Caco-2 (cell line): ENCODE measurements at places on chromosomes 3 and 15. TPM values are rescaled to one million over a fixed set of nuclear protein-coding genes. Genes with fewer than 3 reads are reported as not detected.

- H3K27ac ChIP-seq: no peak overlapping the region
- no peak overlapping the region for H3K4me3 ChIP-seq
- no peaks in the 10 kb centered on the region for H3K4me1 ChIP-seq
- no peak for DNase-seq
- no peaks in the 10 kb centered on the region for H3K36me3 ChIP-seq
These were observed 36.2 kb downstream of the FEM1B start for GRCh38 chr15:68313501-68314410.

GRCh38 chr15:51735228-51736010 is 2.0 kb downstream of the LYSMD2 start:
- no peak overlapping the region for H3K4me3 ChIP-seq
- H3K36me3 ChIP-seq: no peaks in the 10 kb centered on the region
- H3K4me1 ChIP-seq: no peaks in the 10 kb centered on the region
- DNase-seq: no peak
- no peaks in the 10 kb centered on the region for H3K27me3 ChIP-seq

- no peak for DNase-seq
- H3K4me3 ChIP-seq: no peak overlapping the region
- H3K36me3 ChIP-seq: no peaks in the 10 kb centered on the region
- H3K4me1 ChIP-seq: no peaks in the 10 kb centered on the region
- no peak overlapping the region for H3K27ac ChIP-seq
- H3K27me3 ChIP-seq: no peaks in the 10 kb centered on the region; the same call in 1 of the 2 replicates
These were observed 313.1 kb downstream of the WDR72 start for GRCh38 chr15:53446376-53446775.

GRCh38 chr3:69675786-69676530 is 63.3 kb upstream of the MITF start:
- no peaks in the 10 kb centered on the region for H3K4me1 ChIP-seq
- no peak overlapping the region for H3K27ac ChIP-seq
- no peak for DNase-seq
- no peaks in the 10 kb centered on the region; the same call in 1 of the 2 replicates for H3K27me3 ChIP-seq
- H3K4me3 ChIP-seq: no peak overlapping the region

Gene ANKRD34C
- not detected in 2 replicates for total RNA-seq

DNA sequence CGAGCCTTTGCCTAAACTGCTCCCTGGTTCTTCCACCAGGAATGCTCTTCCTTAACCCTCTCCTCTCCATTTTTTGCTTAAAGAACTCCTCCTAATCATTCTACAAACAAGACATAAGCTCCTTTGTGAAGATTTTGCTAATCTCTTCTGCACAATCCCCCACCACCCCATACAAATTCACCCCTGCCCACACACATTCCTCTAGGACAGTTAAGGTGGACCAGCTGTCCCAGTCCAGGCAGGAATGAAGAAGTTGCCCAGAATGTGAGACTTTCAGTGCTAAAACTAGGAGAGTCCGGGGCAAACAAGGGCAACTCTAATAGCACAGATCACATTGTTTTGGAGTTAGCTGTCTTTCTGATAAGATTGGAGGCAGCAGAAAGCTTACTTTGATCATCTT is 13.9 kb upstream of the FAM174B start:
- peak; percentile 76 for DNase-seq
- peak overlapping the region; percentile 72 for H3K27ac ChIP-seq
- no peak overlapping the region for H3K4me3 ChIP-seq
- no peaks in the 10 kb centered on the region for H3K36me3 ChIP-seq
- peaks cover 78% of the 10 kb centered on the region for H3K4me1 ChIP-seq

DNA sequence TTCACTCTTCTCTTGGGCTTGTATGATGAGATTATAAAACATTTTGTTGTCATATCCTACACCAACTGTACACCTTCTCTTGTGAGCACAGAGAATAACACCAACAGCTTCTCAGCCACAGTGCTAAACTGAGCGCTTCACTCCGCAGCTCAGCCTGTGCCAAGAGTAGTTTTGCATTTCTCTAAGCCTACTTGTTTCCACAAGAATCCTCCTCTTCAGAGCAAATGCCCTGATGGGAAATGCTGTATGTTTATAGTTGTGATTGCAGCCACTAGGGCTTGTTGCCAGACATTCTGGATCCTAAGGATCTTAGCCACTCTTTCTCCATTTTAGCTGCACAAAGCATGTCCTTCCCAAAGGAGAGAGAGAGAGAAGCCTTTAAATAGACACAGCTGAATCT is 138.8 kb upstream of the PLXND1 start:
- H3K4me3 ChIP-seq: no peak overlapping the region
- no peak overlapping the region for H3K27ac ChIP-seq
- no peaks in the 10 kb centered on the region for H3K27me3 ChIP-seq
- peaks cover 3% of the 10 kb centered on the region; the same call in 1 of the 2 replicates for H3K4me1 ChIP-seq

GRCh38 chr3:72092778-72093177 is 307.8 kb upstream of the PROK2 start:
- H3K4me1 ChIP-seq: no peaks in the 10 kb centered on the region
- no peak overlapping the region for H3K4me3 ChIP-seq
- no peak for DNase-seq
- H3K27me3 ChIP-seq: no peaks in the 10 kb centered on the region
- no peak overlapping the region for H3K27ac ChIP-seq

Gene NEK10
- total RNA-seq: 0.30 and 0.39 TPM in 2 replicates

GRCh38 chr3:46052531-46052930 is 25.2 kb upstream of the XCR1 start:
- H3K27ac ChIP-seq: no peak overlapping the region
- H3K4me1 ChIP-seq: peaks cover 20% of the 10 kb centered on the region; the same call in 1 of the 2 replicates
- no peaks in the 10 kb centered on the region for H3K27me3 ChIP-seq
- no peak for DNase-seq
- no peak overlapping the region for H3K4me3 ChIP-seq

- DNase-seq: no peak
- H3K4me3 ChIP-seq: no peak overlapping the region
- H3K4me1 ChIP-seq: no peaks in the 10 kb centered on the region
- H3K27ac ChIP-seq: no peak overlapping the region
- no peaks in the 10 kb centered on the region for H3K27me3 ChIP-seq
- no peaks in the 10 kb centered on the region for H3K36me3 ChIP-seq
These were observed 178.4 kb upstream of the CDIN1 start for GRCh38 chr15:36400936-36401585.

Gene CFAP44
- total RNA-seq: 2.4 and 5.1 TPM in 2 replicates

DNA sequence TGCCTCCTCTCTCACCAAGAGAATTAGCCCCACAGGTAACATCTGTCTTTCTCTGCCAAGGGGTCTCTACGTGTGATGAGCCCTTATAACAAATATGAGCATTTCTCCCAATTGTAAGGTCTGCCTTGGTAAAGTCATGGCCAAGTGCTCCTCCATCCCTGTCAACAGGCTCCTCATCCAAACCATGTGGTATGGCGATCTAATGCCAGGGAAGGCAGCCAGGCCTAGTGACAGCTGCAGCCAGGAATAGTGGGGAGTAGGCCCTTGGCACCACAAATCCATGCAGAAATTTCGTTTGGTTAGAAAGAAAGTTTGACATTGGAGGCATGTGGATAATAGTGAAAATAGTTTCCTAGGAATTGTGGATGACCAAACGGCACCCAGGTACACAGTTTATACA is 4.7 kb upstream of the LRTM1 start:
- H3K27ac ChIP-seq: no peak overlapping the region
- H3K36me3 ChIP-seq: no peaks in the 10 kb centered on the region
- H3K4me1 ChIP-seq: no peaks in the 10 kb centered on the region

DNA sequence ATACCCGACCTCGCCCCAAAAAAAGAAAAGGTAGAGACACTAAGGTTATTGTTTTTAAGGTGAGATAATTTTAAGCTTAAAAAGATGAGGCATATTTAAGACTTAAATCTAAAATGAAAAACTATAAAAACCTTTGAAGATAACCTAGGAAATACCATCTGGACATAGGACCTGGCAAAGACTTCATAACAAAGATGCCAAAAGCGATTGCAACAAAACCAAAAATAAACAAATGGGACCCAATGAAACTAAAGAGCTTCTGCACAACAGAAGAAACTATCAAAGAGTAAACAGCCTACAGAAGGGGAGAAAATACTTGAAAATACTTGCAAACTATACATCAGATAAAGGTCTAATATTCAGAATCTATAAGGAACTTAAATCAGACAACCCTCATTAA is 80.9 kb downstream of the TMCC1 start:
- DNase-seq: no peak
- no peaks in the 10 kb centered on the region for H3K36me3 ChIP-seq
- H3K27ac ChIP-seq: no peak overlapping the region
- H3K4me1 ChIP-seq: no peaks in the 10 kb centered on the region
- H3K27me3 ChIP-seq: no peaks in the 10 kb centered on the region

DNA sequence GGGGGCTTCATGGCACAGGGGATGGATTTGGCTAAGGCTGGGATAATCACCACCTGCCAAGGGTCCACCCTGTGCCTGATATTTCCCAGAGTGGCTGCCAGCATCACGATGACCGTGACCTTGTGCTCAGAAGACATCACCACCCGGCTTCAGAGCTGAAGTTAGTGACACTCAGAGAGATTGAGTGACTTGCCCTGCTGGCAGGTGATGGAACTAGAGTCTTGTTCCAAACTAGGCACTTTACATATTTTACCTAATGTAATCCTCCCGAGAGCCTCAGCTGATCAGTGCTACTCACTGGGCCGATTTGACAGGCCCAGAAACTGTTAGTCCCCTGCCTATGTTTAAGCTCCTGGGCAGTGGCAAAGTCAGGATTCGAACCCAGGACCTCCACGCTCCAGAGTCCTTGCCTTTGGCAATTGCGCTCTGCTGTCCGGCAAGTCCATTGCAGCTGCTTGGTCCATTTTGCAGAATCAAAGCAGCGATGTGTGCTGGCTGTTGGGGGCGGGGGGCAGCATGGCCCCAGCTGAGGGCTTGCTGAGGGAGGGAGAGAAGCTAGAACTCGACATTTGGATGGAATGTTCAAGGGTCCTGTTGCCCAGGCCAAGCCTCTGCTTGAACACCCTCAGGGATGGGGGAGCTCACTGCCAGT is 74.8 kb upstream of the GATA2 start:
- H3K27ac ChIP-seq: no peak overlapping the region
- DNase-seq: no peak

DNA sequence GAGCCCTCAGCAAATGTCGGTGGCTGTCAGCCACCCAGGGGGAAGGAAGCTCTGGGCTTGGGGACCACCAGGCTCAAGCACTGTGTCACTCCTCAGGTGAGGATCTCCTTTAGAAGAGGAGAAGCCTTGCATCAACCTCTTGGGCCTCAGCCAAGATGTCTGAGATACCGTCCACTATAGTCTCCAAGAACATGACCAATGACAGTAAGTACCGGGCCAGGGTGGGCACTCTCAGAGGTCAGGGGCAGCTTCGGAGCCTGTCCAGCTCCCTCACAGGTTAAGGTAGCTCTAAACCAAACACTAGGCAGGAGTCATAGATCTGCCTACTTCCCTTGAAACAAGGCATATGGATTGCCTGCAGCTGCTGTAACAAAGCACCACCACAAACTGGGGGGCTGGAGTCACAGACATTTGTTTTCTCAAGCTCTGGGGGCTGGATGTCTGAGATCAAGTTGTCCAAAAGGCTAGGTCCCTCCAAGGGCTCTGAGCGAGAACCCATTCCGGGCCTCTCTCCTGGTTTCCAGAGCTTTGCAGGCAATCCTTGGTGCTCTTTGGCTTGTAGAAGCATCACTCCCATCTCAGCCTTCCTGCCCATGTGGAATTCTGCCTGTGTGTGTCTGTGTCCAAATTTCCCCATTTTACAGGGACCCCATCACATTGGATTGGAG is 1.3 kb downstream of the CFAP100 start:
- H3K36me3 ChIP-seq: no peaks in the 10 kb centered on the region
- H3K4me3 ChIP-seq: no peak overlapping the region
- no peaks in the 10 kb centered on the region for H3K4me1 ChIP-seq
- H3K27me3 ChIP-seq: no peaks in the 10 kb centered on the region; the same call in 1 of the 2 replicates
- H3K27ac ChIP-seq: no peak overlapping the region
- no peak for DNase-seq

DNA sequence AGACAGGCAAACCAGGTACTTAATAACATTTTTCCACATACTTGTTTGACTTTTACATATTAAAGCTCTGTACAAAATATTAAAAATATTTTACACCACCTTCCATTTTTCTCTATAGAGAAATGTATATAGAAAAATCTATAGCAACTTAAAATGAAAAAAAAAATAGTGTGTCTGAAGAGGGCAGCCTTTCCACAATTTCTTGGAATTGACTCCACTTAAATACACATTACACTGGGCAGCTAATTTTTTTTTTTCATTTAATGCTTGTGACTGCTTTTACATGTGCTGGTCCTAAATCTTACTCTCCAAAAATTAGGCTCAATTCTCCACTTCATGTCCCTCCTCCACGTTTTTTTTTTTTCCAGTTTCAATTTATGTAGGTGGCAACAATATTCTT is 427.0 kb upstream of the RBMS3 start:
- H3K27ac ChIP-seq: no peak overlapping the region
- H3K36me3 ChIP-seq: no peaks in the 10 kb centered on the region
- no peaks in the 10 kb centered on the region for H3K27me3 ChIP-seq
- no peak overlapping the region for H3K4me3 ChIP-seq
- DNase-seq: no peak

Gene GOLGA6D
- total RNA-seq: not detected in 2 replicates

GRCh38 chr15:90625037-90625436 is 92.1 kb upstream of the BLM start:
- no peaks in the 10 kb centered on the region for H3K4me1 ChIP-seq
- peaks cover 1% of the 10 kb centered on the region; the same call in 1 of the 2 replicates for H3K36me3 ChIP-seq

DNA sequence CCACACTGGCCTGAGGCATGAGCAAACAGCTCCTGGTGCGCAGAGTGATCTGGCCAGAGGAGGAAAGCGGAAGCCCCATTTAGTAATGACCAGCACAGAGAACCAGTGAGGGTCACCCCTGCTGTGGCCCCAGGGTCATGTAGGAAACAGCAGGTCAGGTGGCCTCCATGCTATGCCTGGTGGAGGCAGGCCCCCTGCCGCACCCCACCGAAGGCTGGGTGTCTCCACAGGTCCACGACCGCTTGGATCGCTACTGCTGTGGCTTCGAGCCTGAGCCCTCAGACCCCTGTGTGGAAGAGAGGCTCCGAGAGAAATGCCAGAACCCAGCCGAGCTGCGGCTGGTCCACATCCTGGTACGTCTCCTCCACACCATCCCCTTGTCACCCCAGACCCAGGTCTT is 52.6 kb downstream of the POMGNT2 start:
- 0 out of 2 replicates have a peak, but pooled peaks cover 1% of the 10 kb centered on the region for H3K27me3 ChIP-seq
- H3K36me3 ChIP-seq: no peaks in the 10 kb centered on the region
- no peak overlapping the region for H3K27ac ChIP-seq
- no peak overlapping the region for H3K4me3 ChIP-seq
- DNase-seq: no peak

DNA sequence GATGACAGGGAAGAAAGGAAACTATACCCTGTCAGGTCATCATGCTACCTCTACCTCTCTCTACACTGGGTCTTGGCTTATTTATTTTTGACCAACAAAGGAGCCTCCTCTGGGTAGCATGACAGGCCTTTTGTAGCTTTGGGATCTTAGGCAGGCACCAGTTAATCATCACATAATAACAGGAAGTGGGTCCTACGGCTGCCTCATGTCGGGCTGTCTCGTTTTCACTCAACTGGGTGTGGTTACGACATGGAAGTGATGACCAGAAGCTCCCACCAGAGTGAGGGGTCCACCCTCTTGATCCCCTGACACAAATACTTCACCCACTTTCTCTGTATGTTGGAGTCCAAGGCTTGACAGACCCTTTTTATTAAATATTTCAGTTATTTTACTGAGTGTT is 105.3 kb downstream of the CD47 start:
- H3K36me3 ChIP-seq: no peaks in the 10 kb centered on the region
- no peaks in the 10 kb centered on the region for H3K27me3 ChIP-seq
- no peak overlapping the region for H3K27ac ChIP-seq
- DNase-seq: no peak
- H3K4me3 ChIP-seq: no peak overlapping the region

- DNase-seq: no peak
- H3K27me3 ChIP-seq: no peaks in the 10 kb centered on the region
- no peak overlapping the region for H3K4me3 ChIP-seq
- no peak overlapping the region for H3K27ac ChIP-seq
- H3K4me1 ChIP-seq: no peaks in the 10 kb centered on the region
These were observed 84.2 kb downstream of the FGF7 start for GRCh38 chr15:49507261-49507660.
